ENCODE measurements at places on chromosomes 6 and 20.
A peak's percentile ranks its signal among the peaks of the same experiment; 100 is the strongest.

- DNase-seq = peak; percentile 95
Observed at GRCh38 chr20:13784893-13785715, at the start of the genes ESF1 and NDUFAF5. Gene ESF1 (minus strand): TSS chr20:13784919. CDS start chr20:13783140, 1,779 bp downstream. Gene NDUFAF5 (plus strand): TSS chr20:13785028. CDS start chr20:13785069, 41 bp downstream.

DNA sequence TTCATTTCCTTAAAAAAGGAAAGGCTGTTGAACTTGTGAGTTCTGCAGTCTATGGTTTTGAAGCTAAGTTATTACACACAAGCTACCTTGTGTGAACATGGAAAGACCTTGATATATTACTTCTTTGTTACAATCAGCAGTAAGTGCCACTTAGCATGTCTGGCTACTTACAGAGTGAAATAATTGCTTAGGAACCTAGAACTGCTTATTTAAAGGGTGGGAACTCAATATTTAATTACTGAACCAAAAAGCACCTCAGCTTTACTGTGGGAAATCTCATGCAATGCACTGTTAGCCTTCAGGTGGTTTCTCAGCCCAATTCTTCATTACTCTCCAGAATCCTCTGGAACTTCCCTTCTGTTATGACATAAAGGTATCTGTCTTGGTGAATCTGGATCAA is 17.9 kb downstream of the PERP start:
- no peak for DNase-seq

DNA sequence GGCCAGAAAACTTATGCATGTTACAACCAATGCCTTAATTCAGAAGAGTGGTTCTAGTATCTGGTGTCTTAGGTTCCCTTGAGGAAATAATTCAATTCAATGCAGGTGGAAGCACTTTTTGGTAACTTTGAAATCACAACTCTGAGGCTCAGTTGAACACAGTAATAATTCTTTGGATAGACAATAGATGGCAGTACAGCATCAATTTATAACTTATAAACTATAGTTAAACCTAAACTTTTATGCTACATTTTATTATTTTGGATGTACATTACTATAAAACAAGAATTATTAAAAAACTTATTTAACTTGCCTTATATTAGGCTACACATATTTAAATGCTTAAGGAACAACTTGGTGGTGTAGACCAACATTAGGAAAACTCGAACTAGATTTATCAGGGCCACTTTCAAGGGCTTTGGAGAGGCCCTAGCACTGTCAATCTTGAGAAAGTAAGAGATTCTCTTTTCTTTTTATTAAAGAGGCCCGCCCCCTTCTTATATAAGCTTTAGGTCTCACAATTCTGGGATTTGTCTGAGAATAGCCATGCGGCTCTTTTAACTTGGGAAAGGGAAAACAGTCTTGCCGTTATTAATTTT is 85.9 kb downstream of the CRYBG1 start:
- no peak for DNase-seq

DNA sequence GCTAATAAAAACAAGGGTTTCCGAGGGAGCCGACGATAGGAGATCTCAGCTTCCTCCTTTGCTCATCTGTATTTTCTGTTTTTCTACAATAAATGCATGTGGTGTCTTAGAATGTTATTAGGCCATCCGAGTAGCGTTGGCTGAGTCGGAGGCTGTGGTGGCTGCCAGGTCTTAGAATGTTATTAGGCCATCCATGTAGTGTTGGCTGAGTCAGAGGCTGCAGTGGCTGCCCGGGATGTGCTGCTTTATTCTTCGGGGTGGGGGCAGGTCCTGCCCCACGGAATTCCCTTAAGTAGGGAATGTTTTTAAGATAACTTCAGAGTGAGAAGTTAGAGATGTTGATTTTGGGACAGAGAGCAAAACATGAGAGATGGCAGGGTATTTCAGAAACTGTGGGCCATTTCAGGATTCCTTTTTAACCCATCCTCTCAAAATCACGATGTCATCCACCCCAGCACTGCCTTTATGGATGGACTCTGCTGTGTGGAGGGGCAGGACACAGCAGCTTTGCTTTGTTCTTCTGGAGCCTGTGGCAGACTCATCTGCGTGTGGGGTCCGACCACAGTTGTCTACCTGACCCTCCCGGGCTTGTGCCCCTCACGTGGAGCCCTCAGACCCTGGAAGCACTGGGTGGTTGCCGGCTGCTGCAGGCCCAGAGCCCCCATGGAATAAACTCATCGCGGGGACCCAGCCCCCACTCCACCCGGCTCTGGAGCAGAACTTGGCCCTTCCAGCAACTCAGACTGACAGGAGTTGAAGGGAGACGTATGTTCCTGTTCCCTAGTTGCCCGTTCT is 20.4 kb downstream of the OSBPL2 start:
- no peak for DNase-seq

DNA sequence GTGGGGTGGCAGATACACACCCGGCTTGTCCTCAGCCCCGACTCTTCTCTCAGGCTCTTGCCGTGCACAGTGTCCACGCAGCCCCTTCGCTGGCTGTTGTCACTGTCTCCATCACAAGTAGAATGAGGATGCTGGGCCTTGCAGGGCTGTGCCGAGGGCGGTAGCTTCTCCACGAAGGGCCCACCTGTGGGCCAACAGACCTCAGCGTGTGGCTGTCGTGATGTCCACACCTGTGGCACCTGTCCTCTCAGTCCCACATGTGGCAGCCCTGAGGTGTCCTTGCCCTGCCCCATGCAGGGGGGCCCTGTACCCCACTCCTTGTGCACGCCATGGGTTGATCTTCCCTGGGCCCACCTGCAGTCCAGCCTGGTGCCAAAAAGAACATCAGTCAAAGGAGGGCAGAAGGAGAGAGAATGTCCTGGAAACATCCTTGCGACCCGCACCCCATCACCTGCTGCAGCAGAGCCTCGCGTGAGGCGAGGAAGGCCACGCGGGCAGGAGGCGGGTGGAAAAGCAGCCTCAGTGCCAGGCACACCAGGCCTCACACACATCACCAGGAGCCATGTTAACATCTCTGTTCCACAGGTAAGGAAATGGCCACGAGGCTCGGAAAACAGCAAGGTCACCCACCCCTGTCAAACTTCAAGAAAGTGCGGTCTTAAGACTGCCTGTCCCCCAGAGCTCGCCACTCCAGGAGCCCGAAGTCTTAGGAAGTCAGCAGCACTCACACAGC is 22.3 kb upstream of the AFDN start:
- DNase-seq = no peak

DNA sequence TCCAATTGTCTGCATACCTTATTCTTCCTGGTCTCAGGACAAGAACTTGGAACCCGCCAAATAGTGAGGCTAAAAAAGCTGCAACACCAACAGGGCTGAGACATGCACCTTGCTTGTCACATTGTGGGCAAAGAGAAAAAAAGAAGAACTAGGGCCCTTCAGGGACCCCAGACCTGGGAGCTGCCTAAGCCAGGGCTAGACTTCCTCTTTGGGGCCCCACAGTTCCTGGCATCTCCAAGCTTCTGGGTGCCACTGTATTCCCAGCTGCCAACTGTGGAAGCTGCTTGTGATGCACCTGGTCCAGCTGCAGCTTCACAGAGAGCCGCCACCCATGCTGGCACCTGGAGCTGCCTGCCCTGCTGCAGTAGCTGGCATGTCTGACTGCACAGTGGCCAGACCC is 370.6 kb downstream of the CD83 start:
- no peak for DNase-seq

DNA sequence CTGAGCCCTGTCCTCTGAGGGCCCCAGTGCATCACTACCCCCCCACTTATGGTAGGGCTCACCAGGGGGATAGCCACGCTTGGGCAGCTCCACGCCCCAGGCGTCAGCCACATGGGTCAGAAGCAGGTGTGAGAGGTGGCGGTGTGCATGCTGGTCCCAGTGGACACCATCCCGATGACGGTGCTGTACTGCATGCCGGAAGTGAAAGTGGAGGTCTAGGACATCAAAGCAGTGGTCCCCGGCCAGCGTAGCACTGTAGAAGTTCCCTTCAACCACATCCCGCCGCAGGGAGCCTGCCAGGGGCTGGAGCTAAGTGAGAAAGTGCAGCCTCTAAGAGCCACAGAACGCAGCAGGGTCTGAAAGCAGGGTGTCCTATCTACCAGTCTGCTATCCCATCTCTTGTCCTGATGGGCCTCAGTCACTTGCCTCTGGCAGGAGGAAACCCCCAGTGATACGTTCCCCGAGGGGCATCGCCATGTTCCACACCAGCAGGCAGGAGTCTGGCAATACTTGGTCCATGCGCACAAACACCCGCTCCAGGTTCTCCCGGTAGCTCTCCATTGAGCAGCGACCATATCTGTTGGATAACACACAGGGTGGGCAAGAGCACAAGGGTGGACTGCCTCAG is 2.2 kb downstream of the PCED1A start:
- peak; percentile 39 for DNase-seq

DNA sequence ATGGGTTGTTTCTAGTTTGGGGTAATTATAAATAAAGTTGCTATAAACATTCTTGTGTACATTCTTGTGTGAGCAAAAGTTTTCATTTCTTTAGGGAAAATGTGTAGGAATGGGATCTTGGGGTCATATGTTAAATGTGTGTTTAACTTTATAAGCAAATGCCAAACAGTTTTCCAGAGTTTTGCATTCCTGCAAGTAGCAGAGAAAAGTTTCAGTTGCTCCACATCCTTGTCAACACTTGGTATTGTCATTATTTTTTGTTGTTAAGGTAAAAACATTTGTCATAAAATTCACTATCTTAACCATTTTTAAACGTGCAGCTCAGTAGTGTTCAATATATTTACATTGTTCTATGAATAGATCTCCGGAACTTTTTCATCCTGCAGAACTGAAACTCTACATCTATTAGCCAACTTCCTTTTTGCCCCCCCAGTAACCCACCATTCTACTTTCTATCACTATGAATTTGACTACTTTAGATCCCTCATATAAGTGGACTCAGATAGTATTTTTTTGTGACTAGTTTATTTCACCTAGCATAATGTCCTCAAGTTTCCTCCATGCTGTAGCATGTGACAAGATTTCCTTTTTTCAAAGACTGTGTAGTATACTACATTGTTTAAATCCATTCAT is 48.4 kb downstream of the PHACTR2 start:
- no peak for DNase-seq

DNA sequence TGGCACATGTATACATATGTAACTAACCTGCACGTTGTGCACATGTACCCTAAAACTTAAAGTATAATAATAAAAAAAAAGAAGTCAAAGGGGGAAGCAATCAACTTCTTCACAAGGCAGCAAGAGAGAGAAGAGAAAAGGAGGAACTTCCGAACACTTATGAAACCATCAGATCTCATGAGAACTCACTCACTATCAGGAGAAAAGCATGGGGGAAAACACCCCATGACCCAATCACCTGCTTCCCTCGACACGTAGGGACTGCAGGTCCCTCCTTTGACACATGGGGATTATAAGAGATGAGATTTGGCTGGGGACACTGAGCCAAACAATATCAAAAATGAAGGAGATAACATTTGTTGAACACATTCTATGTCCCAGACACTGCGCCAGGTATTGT is 94.8 kb upstream of the PHACTR1 start:
- DNase-seq = no peak

GRCh38 chr20:60254901-60255411 is 296.7 kb downstream of the CDH26 start:
- no peak for DNase-seq

DNA sequence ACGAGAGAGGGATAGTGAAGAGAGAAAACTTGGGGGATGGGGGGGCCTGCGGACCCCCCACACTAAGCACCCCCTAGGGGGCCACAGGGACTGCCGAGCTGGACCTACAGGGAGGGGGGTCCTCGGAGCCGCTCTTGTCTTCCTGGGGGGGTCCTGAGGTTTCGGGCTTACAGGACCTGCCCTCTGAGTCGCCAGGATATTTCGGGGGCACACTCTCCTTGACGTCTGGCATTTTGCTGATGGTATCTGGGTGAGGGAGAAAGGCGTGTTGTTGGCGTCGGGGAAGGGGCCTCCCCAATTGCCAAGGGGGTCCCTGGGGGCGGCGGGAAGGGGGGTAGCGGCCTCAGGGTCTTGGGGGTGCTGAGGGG is 516 bp downstream of the TCP11 start:
- no peak for DNase-seq

DNA sequence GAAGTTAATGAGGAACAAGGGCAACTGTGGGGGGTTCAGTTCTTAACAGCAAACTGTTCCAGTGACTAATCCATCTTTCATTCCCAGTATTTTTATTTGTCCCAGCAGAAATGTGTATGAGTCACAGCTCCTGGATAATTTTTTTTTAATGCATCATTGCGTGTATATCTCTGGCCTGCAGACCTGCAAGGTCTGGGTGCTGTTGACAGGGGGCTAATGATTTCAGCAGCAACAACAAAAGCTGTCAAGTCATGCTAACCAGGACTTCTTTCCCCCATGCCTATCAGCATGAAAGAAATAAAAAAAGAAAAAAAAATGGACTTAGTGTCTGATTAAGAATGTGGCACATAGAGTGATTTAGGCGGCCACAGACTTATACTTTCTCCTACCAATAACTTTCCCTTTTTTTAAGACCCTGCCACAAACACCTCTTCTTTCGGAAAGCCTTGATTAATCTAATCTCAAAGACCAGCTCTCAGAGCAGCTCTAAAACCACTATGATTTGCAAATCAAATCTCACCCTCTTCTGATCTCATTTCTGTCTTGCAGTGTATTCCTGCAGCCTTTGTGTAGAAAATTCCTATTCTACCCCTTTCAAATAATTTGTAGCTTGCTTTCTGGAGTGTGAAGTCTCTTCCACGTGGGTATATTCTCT is 14.2 kb upstream of the PREX1 start:
- DNase-seq = no peak

- no peak for DNase-seq
Observed at GRCh38 chr6:14738497-14738896, 507.4 kb upstream of the JARID2 start.

DNA sequence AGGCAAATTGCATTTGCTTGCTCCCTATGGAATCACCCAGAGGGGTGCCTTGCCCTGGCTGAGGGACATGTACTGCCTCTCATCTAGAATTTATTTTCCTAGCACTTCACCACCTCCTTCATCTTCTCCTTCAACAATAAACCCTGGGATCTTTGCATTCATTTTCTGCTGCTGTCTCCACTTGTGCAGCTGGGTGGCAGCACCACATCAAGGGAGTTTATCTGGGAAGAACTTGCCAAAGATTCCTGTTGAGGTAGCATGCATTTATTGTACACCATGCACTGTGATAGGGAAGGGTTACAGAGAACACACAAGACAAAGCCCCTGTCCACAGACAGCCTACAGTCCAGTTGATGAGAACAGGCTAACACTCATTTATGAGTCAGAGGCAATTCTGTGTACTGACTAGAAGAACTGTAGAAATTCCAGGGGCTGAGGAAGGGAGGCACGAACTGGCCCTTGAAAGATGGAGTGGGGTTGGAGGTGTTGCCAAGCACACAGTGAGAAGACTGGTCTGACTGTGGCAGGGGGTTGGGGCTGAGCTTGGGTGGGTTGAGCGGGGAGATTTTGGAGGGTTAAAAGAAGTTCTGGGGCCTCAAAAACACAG is 17.5 kb downstream of the C20orf173 start:
- DNase-seq = no peak

DNA sequence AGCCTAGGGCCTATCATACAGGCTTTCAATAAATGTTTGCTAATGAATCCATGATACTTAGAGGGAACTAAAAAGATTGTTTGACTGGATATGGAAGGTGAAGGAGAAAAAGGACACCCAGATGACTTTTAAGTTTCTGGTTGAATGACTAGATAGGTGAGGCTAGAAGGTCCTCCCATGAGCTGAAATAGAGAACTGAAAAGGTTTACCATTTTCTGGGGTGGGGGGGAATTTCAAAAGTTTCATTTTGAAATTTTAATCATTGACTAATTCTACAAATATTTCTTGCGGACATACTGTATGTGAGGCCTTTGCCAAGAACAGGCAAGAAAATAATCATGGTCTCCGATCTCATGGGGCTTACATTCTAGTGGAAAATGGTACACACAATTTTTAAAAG is 17.9 kb upstream of the ZBTB2 start:
- DNase-seq = no peak

- DNase-seq = no peak
Observed at GRCh38 chr6:7933794-7934193, 23.2 kb upstream of the TXNDC5 start.
